ENCODE measurements at places on chromosomes 3 and 15. TPM values are rescaled to one million over a fixed set of nuclear protein-coding genes. Genes with fewer than 3 reads are reported as not detected.

The FAM81A gene
- 7.3 TPM for total RNA-seq

DNA sequence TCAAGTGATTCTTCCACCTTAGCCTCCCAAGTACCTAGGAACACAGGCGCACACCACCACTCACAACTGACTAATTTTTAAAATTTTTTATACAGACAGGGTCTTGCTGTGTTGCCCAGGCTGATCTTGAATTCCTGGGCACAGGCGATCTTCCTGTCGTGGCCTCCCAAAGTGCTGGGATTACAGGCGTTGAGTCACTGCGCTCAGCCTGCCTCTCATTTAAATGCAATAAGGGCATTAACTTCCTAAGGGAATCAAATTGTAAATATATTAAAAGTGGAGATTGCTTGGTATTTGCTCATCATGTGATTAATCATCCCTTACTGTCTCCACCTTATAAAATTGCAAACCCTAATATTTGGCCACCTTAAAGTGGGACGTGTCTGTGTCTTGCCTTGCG is 65.2 kb downstream of the PGPEP1L start:
- DNase-seq: no peak

DNA sequence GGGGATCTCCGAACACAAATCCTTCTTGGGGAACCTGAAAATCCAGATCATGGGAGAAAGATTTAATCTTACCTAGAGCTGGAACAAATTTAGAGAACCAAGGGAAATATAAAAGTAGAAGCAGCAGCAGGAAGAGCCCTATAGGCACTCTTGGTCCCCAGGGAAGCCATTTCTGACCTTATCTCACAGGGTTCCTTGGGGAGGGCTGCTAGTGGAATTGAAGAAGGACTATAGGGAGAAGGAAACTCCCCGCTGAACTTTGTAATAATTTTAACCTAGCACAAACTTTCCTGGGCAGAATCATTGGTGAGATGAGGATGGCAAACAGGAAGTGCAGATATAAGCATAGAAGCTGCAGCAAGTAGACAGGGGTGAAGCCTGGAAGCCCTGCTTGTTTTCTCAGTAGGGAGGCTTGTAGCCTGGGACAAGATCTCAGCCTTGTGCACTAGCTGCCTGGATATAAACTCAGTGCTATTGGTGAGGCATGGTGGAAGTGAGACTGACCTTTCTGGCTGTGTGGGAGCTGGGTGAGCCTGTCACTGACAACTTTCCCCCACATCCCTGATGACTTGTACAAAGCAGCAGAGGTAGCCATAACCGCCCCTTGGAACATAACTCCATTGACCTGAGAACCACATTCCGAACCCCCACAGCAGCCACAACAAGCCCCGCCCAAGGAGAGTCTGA is 343.0 kb upstream of the TGFBR2 start:
- DNase-seq: no peak

GRCh38 chr3:124653797-124654469 is 76.3 kb upstream of the UMPS start:
- no peak for DNase-seq

The CHRNB4 gene
- not detected for total RNA-seq

GRCh38 chr15:99021694-99022093 is 14.1 kb upstream of the PGPEP1L start:
- no peak for DNase-seq

The PRSS50 gene
- 0.13 TPM for total RNA-seq

The PARP6 gene
- 85.7 TPM for total RNA-seq

DNA sequence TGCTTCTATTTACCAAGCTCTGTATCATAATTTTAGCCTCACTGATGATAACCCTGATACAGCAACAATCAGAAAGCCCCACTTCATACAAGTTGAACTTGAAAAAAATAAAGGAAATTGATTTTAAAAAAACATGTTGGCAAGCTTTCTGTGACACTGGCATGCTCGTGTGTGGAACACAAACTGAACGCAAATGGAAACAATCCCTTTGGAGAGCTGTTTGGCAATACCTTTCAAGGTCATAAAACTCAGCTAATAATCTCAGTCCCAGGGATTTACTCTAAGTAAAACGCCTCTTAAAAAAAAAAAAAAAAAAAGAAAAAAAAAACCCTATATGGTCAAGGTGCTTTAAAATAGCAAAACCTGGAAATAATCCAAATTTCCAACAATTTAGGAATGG is 166.7 kb upstream of the BCL6 start:
- DNase-seq: no peak

The LMOD3 gene
- not detected for total RNA-seq

- DNase-seq: no peak
These were observed 54.3 kb downstream of the GSK3B start for GRCh38 chr3:120039642-120040610.

DNA sequence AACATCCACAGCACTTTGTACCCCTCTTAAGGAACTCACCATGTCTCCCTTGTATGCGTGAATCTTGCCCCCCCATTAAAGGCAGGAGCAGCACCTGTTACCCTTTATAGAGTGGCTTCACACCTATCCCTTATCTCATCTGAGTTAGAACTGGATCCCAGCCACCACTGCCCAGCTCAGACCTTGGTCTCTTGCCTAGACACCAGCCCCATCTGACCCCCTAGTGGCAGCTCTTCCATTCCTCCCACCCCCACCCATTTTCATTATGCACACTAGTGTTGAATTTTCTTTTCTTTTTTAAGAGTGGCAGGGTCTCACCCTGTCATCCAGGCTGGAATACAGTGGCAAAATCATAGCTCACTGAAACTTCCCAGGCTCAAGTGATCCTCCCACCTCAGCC is 3.2 kb upstream of the ZFYVE19 start:
- DNase-seq: no peak

The ADGRG7 gene
- not detected for total RNA-seq

The CNTN3 gene
- not detected for total RNA-seq

The PFKFB4 gene
- 6.0 TPM for total RNA-seq

The MGLL gene
- 2.1 TPM for total RNA-seq

The SETD5 gene
- 69.4 TPM for total RNA-seq

The SLC28A2 gene
- 0.23 TPM for total RNA-seq

The MUSTN1 gene
- 0.49 TPM for total RNA-seq

The ATP2B2 gene
- not detected for total RNA-seq

- DNase-seq: peak; percentile 18
These were observed 19.4 kb downstream of the RTP3 start for GRCh38 chr3:46517016-46517783.

The CD276 gene
- 99.1 TPM for total RNA-seq

GRCh38 chr3:52707585-52707984 is 1.7 kb downstream of the SPCS1 start:
- no peak for DNase-seq

- no peak for DNase-seq
These were observed 3.0 kb downstream of the ARHGAP31 start for GRCh38 chr3:119297169-119297568.

GRCh38 chr3:17014709-17015108 is 130.0 kb downstream of the PLCL2 start:
- no peak for DNase-seq

DNA sequence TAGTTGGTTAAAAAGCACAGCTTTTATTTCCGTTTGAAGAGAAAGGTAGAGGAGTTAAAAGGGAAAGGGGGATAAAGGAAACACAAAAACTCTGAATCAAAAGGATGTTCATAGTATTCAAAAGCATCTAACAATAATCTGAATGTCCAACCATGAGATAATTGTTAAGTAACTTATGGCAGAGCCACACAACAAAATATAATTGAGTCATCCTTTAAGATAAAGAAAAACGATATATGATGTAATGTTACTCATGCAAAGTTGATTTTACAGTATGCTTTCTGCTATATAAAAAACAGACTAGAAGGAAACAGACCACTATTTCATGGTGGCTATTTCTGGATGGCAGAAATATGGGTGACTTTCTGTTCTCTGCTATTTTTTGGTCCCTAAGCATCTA is 3.9 kb downstream of the XPC start:
- DNase-seq: no peak

DNA sequence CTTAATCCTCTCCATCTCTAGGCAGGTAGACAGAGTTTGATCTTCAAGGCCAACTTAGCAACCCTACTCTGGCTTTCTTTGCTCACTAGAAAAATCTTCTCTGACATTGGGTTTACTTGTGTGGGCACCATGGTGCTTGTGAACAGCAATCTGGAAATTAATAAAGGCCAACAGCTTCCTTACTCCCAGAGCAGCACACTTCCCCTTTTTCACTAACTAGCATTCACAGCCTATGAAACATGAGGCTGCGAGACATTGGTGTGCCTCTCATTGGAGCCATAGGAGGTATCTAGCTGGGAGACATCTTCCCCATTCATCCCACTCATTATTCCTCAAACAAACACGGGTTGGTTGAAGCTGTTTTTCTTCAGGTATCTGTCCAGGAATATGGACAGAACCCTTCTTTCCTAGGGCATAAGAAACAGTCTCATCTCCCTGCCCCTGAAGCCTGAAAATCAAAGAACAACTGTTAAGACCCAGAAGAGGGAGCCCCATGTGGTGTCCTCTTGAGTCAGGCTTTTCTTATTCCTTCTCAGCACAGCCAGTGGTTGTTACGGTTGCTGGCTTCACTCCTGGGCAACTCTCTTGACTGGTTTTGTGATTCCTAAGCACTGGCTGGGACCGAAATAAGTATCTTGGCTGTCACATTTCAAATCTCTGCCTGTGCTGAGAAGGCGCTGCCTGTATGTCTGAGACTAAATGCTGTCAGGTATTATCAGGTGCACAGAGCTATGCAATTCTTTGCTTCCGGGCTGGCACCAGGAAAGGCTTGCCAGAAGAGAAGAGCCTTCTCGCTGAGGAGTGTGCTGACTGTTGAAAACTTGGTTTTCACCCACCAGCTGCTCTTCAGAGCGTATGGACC is 194.4 kb downstream of the FEZF2 start:
- DNase-seq: no peak

DNA sequence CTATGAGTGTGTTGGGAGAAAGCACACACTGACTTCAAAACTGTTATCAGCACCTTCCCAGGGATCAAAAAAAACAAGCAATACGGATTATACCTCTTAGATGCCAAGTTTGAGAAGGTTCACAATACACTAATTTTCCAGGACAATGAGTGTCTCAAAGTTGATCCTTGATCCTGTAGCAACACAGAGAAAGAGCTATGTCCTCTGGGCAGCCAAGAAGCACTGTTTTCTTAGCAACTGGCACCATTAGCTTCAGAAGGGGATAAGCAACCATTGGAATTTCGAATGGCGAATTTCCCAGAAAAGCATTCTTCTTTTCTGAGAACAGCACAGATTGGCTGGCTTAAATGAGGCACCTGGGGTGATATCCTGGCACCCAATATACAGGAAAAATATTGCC is 270.3 kb upstream of the RORA start:
- no peak for DNase-seq

GRCh38 chr15:43775411-43775965 is 1.3 kb downstream of the ELL3 start:
- DNase-seq: peak; percentile 54

DNA sequence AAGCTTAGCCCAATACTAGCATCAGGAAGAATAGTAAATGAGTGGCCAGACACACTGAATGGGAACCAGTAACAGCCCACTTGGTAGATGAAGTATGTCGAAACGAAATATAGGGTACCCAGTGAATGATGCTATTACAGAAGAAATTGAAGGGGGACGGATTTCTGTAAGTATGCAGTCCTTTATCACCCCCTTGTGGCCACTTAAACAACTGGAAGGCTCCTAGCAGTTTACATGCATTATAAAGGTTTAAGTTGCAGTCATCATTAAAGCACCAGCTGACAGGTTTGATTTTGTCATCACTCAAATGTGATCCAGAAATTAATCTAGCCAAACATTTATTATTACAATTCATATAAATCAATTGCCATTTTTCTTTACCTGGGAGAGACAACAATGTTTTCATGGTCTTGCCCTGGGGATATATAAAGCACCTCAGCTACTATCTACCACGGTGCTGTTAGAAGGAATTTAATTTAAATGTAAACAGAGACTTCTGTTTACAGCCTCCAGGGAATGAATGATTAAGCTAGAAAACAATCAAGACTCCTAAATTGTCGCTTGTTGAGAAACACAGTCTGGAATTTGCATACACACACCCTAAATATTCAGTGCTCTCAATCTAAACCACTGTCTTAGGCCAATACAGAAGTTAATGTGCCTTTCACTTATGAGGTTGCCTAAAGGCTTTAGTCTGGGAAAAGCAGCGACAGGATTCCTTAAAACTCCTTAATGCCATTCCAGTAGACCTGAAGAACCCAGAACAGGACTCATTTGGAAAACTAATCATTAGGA is 7.8 kb downstream of the EIF1B start:
- peak; percentile 39 for DNase-seq

- no peak for DNase-seq
These were observed 34.3 kb downstream of the ZBTB38 start for GRCh38 chr3:141402476-141403171.

The SLC15A2 gene
- 0.41 TPM for total RNA-seq

DNA sequence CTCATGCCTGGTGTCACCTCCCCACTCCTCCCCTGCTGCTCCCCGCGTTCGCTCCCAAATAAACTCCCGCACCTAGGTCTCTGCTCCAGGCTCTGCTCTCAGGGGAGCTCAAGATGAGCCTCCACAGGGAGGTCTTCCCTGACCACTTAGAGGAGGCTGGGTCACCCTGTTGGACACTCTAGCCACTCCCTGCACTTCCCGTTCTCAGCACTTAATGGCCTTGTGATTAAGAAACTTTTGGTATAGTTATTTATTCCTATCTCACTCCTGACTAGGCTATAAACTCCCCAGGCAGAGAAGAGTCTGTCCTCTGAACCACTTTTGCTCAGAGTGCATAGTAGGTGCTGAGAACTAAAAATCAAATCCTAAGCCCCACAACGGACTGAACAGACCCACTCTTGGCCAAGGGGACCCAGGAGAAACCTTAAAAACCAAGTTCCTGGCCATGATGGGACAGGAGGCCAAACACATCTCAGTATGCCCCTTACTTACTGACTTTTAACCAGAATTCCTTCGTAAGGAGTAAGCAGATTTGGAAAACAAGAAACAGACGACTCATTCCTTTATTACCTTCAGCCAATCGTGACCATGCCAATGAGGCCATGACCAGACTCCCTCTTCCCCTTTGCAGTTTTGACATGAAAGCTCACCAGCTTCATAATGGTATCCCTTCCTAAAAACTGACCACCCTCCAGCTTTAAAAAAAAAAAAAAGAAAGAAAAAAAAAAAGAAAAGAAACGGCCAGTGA is 69.0 kb upstream of the HRH1 start:
- no peak for DNase-seq

GRCh38 chr15:77191230-77191834 is 120.4 kb upstream of the TSPAN3 start:
- no peak for DNase-seq

The ERICH6 gene
- 0.28 TPM for total RNA-seq

DNA sequence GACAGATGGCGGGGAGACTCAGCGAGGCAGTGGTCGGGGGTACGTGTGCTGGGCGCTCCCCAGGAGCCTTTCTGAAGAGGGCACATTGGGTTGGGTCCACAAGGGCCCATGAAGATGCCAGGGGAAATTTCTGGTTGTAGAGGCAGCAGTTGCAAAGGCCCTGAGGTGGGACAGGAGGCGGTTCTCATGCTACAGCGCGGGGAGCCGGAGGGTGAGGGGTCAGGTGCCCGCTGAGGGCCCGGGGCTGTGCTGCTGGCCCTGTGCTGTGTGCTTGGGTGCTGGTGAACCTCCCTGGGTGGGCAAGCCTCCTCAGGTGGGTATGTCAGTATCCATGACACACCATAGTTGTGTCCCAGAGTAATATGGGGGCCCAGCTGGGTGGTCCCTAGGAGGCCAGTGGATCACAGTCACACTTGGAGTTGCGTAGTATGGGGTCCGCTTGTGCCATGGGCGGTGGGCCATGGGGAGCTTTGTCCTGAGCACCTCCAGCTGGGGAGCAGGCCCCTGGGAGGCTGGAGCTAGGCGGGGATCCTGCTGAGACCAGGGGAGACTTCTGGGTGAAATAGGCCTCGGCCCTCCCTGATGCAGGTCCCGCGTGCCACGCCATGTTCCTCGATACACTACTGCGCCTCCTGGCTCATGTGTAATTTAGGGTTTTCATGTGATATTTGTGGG is 44.3 kb downstream of the PLXNA1 start:
- no peak for DNase-seq

The RTP4 gene
- total RNA-seq: 2.5 TPM

Measured in Panc1 (cell line).